ENCODE measurements at places on chromosomes 1 and 21. TPM values are rescaled to one million over a fixed set of nuclear protein-coding genes. Genes with fewer than 3 reads are reported as not detected.

GRCh38 chr1:7109901-7110300 lies 324.6 kb downstream of the CAMTA1 start:
- no peak for DNase-seq

The LCE3D gene
- not detected for total RNA-seq

The TAS1R1 gene
- not detected for total RNA-seq

The SLAMF6 gene
- total RNA-seq, result 24.8 TPM

The FMOD gene
- not detected for total RNA-seq

The SLFNL1 gene
- total RNA-seq, result 0.18 TPM

The FALEC gene
- total RNA-seq, result not detected

GRCh38 chr21:40809673-40810197 lies 37.2 kb downstream of the DSCAM start:
- DNase-seq, result no peak

- peak; percentile 25 for DNase-seq
These were observed 30.0 kb downstream of the LRRC3 start for GRCh38 chr21:44485254-44485793.

DNA sequence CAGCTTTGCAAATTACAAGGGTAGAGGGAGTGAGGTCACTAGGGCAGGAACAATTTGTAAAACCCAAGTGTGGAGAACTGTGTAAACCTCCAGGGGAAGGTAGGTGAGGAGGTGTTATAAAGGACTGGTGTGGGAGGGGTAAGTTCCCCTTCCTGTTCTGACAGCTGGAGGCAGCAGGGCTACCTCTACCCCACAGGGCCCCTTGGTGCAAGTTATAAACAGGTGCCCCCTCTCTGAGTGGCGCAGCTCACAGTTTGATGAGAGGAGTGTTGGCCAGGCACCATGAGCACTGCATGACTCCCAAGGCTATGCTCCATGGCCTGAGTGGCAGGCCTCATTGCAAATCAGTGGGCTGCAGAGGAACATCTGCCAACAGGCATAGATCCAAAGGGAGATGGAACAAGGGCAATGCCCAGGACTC lies 41.0 kb downstream of the MFSD2A start:
- DNase-seq, result no peak

DNA sequence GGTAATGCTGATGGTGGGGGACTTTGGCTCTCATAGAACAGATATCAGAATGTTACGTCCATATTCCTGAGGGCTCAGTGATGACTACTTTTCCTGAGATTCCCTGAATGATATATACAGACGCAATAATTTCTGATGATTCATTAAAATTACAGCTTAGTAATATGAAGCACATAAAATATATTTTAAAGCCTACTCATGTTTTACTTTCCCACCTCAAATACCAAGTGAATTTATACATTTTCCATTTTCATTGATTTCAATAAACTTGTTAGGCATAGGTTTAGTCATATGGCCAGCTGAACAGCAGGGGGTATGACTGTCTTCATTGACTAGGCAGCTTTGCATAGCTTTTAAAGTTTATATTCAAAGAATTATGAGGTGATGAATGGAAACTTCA lies 26.2 kb upstream of the PDC start:
- DNase-seq, result no peak

The FAAH gene
- total RNA-seq, result 9.4 TPM

GRCh38 chr1:109149874-109150601 lies 36.1 kb downstream of the ELAPOR1 start:
- DNase-seq, result no peak

The FNDC7 gene
- total RNA-seq, result 0.35 TPM

DNA sequence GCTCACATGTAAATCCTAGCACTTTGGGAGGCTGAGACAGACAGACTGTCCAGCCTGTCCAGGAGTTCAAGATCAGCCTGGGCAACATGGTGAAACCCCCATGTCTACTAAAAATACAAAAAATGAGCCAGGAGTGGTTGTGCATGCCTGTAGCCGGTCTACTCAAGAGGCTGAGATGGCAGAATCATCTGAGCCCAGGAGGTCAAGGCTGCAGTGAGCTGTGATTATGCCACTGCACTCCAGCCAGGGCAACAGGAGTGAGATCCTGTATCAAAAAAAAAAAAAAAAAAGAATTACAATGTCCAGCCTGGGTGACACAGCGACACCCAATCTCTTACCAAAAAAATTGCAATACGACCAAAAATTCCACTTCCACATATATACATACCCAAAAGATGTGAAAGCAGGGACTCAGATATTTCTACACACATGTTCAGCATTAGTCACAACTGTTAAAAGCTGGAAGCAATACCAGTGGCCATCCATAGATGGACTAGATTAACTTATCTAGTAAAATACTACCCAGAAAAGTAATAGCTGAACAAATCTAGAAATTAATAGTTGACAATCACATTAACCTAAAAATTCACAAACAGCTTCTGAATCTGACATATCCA lies 49.2 kb downstream of the ASH1L start:
- no peak for DNase-seq

- DNase-seq, result no peak
These were observed 168.6 kb downstream of the TRIM33 start for GRCh38 chr1:114342376-114342775.

Data from T-helper 17 cell (primary cell).